ENCODE measurements at places on chromosomes 16 and 17.

GRCh38 chr16:84392031-84392360 is 23.7 kb downstream of the ATP2C2 start:
- no peak for DNase-seq

DNA sequence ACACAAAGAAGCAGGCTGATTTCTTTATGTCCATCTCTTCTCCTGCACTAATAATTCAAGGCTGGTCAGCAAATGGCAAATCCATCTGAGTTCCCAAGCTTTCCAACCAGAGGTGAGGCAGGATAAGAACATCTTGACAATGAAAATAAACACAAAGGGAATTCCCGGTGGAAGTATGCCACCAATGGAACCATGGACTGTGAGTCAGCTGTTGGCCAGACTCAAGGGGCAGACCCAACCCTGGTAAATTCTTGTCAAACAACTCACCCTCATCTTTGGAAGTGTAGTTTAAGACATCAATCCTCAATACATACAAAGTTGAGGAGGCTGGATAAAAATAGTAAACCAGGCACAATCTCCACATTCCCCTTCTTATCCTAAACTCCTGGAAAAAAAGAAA is 74.3 kb upstream of the CES5A start:
- no peak for DNase-seq

- peak; percentile 59 for DNase-seq
Measured at GRCh38 chr16:13923703-13924298, 3.8 kb downstream of the ERCC4 start.

GRCh38 chr17:74502861-74503260 is 28.4 kb downstream of the CD300LB start:
- no peak for DNase-seq

- no peak for DNase-seq
Measured at GRCh38 chr16:88929091-88929445, 47.9 kb downstream of the CBFA2T3 start.

GRCh38 chr16:88548131-88548874 is 21.9 kb upstream of the ZC3H18 start:
- DNase-seq = no peak

GRCh38 chr17:49353607-49354006 is 8.4 kb downstream of the ZNF652 start:
- DNase-seq = no peak

DNA sequence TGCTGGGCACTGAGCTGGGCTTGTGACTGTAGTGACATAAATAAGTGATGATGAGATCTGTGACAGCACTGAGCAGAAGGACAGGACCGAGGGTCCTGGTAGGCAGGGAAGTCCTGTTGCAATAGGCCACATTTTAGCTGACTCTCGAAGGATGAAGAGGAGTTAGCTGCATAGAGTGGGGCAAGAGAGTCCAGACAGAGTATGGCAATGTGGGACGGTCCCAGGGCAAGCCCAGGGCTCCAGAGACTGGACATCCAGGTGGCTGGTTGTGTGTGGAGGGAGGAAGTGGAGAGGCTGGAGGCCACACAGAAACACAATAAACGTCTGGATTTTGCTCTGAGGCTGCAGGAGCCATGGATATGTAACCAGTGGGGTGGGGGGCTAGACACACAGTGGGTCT is 64.5 kb upstream of the ZNF423 start:
- no peak for DNase-seq

DNA sequence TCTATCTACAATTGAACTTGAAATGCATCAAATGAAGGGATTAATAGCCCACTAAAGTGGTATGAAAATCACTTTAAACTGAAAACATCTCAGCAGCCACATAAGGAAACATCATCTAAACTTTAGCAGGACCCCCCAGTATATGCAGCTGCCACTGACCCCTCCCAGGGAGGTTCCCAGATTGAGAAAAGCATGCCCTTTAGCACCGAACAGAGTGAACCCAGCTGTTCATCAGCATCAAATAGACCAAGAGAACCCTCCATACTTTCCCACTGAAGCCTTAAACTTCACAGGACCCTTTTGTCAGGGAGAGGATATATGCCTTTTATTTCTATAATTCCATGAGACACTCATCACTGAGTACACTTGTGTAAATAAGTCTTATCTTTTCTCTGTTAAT is 44.6 kb downstream of the MYH10 start:
- DNase-seq = no peak

DNA sequence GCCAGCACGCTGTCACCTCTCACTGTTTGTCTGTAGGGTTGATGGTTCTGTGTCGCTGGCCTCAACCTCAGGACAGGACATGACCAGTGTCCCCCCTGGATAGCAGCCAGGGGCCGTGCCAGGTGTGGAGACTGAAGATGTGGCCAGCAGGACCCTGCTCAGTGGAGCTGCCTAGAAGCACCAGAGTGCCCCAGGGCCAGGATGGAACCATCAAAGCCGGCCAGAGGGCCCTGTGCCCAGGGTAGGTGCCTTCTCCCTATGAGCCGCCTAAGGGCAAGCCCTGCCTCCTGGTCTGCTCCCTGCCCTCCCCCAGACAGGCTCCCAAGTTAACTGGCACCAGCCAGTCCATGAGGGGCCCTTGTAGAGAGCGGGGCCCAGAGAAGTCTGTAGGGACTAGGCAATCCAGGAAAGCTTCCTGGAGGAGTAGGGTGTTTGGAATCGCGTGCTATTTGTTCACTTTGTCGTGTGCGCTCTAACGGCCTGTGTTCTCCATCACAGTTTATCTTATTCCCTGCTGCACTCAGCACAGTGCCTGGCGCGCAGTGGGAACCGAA is 546 bp upstream of the NDUFB10 start:
- DNase-seq = no peak

- DNase-seq = no peak
Measured at GRCh38 chr17:33373273-33373672, 80.2 kb upstream of the ASIC2 start.

- DNase-seq = no peak
Measured at GRCh38 chr16:50819706-50820105, 77.8 kb downstream of the CYLD start.

DNA sequence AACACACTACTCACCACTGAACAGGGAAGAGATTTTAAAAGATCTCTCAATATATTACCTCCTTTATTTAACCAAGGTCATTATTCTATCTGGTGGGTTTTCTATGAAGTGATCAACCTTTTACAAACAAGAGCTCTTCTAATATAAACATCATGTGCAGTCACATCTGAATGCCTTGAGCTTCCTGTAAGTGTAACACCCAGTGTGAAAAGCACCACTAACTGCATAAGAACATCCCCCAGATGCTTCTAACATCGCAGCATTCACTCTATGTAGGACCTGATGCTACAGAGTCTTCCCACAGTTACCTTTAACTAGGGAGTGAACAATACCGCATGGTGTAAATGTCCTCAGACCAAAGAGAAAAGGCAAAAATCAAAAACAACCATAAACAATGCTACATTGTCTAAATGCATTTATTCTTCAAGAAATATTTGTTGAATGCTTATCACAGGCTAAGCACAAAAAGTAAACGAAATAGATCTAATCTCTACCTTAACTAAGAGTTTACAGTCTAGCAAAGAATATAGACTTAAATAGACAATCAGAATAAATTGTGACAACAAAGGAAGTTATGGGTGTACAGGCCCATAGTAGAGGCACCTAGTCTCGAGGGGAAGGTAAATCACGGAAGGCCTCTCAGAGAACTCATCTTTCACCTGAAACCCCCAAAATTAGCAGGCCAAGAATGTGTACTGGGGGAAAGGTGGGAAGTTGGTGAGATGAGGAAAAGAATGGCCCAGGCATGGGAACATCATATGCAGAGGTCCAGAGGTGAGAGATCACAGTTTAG is 16.2 kb downstream of the SKAP1 start:
- DNase-seq = no peak

DNA sequence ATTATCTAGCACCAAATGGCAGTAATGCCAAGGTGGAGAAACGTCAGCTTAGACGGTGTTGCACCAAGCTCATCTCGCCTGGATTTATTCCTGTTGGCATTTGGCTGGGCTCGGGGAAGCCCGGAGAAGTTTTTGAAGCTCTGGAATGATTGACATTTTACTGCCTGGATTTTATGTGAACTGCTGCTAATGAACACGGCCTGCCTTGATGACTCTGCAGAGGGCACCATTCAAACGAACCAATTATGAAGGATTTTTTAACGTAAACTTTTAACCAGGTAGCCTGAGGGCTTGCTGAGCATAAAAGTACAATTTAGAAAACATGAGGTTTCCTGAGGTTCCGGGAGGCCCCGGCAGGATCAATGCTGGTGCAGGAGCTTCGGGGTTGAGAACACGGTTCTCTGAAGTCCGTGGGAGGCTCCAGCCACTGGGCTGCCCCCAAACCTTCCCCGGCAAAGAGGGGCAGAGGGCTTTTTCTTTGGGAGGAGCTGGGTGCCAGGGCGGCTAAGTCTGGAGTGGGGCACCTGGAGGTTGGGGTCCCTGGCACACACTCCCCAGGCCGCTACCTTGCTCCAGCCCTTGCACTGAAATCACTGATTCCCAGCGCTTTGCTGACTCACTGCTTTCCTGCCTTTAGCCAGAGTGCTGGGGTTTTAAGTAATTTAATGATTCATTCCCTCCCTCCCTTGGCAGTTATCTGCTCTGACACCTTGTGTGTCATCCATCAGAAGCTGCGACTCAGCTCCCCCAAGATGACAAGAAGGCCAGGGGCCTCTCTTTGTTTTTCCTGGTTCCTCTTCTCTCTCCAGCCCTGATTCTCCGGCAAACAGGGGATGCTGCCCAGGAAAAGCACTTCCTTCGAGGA is 161.2 kb upstream of the IRX3 start:
- DNase-seq = no peak

DNA sequence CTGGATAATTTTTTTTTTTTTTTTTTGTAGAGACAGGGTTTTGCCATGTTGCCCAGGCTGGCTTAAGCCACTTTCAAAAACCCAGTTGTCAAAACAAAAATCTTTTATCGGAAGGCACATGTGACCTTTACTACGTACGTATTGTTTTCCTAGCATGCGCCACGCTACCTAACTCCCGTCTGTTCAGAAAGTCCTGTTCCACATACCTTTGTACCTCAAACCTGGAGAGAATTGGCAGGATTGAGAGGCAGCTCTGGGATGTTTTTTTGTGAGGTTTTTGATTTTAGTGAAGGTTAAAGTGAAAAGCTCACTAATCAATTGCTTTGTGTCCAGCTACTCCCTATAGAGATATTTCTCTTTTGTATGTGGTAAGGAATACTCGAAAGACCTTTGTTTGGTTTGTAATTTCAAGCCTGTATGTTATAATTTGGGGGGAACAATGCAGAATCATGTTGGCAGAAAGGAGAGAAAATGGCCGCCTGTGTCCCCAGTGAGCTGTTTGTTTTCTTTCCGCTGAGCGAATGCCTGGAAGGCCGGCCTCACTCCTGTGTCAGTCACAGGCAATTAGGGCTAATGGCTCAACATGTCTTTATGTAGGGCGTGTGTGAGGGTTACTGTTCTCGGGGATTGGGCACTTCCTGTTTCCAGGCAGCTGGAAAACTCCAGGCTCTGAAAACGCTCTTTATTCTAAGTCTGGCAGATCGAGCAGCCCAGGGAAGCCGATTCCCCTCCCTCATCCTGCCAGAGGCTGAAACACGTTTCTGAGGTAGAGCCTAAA is 60.8 kb upstream of the CLEC18A start:
- DNase-seq = no peak

- DNase-seq = no peak
Measured at GRCh38 chr16:67917852-67918236, 13.8 kb downstream of the CTRL start.

- no peak for DNase-seq
Measured at GRCh38 chr16:49369651-49370611, 3.7 kb upstream of the C16orf78 start.

GRCh38 chr17:38448208-38448771 is 20.0 kb downstream of the ARHGAP23 start:
- DNase-seq = no peak

DNA sequence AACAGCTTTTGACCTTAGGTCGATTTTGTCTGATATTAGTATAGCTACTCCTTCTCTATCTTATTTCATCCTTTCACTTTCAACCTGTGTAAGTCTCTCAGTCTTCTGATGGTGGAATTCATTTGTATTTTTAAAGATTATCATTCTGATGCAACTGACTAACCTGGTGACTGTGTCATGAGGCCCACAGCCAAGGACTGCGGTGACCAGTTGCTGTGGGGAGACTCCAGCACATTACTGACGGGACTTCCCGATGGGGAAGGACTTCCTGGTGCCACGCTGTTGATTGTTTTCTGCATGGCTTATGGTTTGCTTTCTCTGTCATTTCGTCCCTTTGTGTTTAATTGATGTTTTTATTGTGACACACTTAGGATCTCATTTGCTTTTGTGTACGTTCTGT is 34.2 kb downstream of the RMI2 start:
- peak; percentile 50 for DNase-seq

DNA sequence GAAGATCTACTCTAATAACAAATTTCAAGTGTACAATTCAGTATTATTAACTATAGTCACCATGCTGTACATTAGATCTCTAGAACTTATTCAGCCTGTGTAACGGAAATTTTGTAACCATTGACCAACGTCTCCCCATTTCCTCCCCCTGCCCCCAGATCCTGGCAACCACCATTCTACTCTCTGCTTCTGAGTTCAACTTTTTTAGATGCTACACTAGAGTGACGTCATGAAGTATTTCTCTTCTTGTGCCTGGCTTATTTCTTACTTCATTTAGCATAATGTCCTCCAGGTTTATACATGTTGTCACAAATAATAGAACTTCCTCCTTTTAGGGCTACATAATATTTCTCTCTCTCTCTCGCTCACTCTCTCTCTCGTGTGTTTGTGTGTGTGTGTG is 157.5 kb downstream of the ANKFN1 start:
- no peak for DNase-seq

DNA sequence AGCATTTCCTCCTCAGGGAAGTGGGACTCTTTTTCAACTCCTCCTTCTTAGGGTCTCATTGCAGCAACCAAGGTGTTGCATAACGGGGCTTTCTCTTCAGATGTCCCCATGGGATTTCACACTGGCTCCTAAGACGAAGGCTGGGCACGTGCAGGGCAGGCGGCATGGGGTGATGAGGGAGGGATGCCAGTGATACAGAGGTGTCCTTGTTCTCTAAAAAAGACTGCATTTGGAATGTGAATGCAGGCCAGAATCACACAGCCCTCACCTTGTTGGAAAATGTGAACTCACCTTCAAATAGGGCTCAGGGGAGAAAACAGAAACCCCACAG is 105.6 kb downstream of the XYLT1 start:
- DNase-seq = no peak

DNA sequence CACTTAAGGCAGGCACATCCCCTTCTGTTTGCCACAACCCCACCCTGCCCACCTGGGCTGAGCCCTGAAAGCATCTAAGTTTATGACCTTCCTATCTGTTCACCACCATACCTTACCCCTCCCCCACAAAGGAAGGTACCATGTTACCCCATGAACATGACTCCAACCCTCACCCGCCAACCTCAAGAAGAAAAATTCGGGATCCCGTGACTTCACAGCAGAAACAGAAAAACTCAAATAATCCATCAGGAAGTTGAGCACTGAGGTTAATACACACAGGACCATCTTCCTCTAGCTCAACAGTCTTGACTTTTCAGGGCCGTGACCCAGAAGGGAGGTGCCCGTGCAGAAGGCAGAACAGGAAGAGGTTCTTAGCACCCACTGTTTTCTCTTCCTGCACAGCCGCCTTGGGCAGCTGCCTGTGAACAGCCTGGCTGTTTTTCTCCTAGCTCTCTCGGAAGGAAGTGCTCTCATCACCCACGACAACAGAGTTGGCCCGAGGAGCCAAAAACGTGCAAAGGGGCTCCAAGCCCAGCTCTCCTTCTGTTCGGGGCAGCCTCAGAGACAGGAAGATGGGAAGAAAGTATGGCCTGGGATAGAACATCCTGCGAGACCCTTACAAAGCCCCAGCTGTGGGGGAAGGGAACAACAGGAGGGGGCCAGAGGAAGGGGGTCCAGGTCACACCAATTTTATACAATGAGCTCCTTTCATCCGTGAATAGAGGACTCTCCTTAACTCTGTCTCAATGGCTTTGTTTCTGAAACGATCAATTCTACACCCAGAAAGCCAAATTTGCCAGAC is 101.1 kb downstream of the XYLT1 start:
- DNase-seq = peak; percentile 87
